A172 (cell line): ENCODE measurements at places on chromosomes 4 and X. TPM values are rescaled to one million over a fixed set of nuclear protein-coding genes. Genes with fewer than 3 reads are reported as not detected.

The GATA1 gene
- not detected in 2 replicates for total RNA-seq

The PAGE2B gene
- total RNA-seq, result not detected in 2 replicates

The SEPSECS gene
- 4.7 and 10.0 TPM in 2 replicates for total RNA-seq

DNA sequence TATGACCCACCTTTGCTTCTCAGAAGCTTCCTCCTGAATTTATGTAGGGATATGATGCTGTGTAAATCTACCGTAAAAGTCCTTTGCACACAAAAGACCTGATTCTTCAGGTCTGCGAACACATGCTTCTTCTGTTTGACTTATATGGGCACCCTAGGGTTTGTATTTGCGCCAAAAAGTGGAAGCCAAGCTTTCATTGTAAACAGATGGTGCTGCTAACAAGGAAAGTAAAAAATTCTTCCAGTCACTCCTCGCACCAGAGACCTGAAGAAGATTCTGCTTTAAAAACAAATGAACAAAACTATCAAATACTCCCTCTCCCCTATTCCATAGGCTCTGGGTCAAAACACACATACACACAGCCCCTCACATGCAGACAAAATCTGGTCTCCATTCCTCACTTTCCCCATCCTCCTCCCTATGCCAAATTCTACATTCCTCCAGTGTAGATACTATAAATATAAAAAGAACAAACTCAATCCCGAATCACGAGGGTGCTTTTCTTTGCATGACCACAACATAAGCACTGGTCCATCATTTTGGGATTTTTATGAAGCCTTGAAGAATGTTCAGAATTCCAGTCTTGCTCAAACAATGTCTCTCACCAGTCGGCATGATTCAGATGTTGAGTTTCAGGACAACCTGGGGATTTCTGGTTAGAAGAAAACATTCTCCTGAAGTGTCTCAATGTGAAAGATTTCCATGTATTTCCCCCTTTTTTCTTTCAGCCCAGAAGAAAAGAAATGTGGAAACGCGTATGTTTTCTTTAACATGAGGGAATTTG, 125.1 kb downstream of the PALLD start:
- DNase-seq, result peak; percentile 49

DNA sequence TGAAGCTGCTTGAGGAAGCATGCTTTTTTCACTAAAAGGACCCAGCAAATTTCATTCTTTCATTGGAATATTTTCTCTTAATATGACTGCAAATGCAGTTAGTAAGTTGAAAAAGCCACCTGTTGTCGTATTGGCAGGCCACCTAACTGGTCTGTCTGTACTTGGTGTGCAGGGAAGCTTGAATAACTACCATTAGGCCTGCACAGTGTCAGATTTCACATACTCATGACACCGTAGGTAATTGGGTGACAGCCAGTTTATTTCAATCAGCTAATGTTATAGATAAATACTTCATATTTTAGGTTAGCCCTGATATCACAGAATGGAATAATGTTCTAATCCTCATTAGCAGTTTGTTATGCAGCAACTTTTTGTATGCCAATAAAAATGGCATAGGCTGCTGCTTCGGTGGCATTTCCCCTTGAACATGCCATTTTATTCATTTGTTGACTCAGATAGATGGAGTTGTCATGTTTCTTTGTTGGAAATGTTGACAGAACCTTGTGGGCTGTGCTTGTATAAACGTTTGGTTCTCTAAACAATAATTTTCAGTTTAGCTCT, 173.7 kb downstream of the RPA4 start:
- no peak for DNase-seq

DNA sequence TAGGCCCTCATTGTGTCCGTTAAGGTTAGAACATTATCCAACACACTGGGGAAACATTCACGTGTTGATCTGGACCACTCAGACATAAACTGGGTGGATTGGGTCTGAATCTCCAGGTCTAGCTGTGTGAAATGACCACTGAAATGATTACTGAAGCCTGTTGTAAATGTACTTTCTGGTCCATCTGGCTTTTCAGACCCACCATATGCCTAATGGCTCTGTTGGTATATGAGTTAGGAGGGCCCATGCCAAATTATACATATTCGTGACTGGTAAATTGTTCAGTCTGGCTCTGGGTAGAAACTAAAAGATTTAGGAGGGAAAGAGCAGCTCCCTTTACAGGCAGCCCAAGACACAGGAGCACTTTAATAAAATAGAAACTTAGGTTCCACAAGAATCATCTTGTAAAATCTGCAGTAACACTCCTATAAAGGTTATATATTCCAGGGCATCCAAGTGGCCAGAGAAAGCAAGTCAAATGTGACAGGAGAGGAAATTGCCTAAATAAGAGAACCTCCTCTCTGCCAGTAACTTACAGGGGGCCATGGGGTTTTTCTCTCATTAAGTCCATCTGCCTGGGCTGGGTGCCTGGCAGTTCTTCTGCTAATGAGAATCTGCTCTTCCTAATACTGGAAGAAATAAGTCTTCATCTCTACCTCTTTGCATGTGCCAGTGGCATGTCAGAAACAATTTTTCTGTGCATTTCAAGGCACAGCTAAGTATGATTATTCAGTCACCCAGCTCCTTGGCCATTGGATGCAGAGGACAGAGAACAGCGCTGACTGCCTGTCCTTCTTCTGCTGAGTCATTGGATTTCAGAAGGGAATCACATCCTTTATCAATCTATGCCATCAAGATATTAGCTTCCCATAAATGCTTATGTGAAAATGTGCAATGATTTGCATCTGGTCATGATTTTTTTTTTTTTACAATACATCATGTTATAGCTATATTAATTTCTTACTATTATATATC, 112.6 kb downstream of the GLRA2 start:
- DNase-seq, result no peak

DNA sequence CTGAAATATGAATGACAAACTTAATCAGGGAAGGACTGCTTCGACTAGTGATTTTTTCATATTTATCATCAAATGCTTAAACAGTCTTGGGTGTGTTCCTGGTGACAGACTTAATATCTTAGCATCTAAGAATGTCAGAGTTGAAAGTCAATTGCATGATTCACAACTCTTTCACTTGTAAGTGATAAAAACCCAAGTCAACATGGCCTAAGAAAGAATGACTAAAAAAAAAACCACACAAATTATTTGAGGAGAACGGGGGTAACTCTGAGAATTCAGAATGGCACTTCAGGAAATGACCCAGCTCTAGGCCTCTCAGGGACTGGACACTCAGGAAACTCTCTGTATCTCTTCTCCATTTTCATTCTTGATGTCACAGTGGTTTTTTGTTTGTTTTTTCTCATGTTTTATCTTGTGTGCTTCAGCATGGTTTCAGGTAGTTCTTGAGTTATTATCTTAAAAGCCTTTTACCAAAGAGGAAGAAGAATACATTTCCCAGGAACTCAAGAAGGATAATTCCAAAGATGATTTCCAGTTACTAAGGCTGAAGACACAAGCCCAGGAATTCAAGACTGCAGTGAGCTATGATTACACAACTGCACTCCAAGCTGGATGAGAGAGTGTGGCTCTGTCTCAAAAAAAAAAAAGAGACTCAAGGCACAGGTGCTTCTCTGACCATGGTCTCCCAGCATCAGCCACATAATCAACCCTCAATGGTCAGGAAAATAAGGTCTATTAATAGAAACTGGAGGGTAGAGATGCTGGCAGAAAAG, 1697.8 kb upstream of the IGFBP7 start:
- peak; percentile 45 for DNase-seq

- peak; percentile 34 for DNase-seq
Measured at GRCh38 chr4:72977936-72978485, 91.5 kb downstream of the COX18 start.

GRCh38 chrX:70916754-70917153, 8.2 kb upstream of the TEX11 start:
- no peak for DNase-seq

DNA sequence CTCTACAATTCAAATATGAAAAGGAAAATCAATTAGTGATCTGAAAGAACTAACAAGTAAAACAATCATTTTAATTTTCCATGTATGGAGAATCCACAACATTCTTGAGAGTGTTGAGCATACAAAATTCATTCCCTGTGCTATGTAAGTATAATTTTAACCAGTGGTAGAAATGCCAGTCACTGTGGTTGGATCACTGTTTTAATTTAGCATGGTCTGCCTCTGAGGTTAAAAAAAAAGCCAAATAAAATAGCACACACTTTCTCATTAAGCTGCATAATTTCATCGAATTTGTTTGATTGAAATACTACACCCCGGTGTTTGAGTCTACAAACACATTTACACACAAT, 185.5 kb upstream of the STS start:
- no peak for DNase-seq
